ENCODE measurements at places on chromosomes 12 and 14.

DNA sequence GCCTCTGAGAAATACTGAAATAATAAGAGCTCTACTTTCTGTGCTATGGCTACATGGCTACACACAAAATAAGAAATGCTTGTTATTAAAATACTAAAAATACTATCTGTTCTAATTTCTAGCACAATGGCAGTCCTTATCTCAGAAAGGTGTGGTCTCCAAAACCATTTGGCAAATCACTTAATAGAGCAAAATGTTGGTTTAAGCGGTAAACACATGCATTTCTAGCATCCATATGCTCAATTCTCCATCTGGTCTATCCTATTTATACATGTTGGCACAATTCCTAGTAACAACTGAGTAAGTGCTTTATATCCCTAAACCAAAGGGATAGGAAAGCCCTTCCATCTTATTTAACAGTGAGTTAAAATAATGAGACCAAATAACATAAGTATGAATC, 107.0 kb downstream of the PAPLN start:
- no peak for DNase-seq

- DNase-seq = no peak
Observed at GRCh38 chr14:90560558-90560957, 163.7 kb downstream of the CALM1 start.

DNA sequence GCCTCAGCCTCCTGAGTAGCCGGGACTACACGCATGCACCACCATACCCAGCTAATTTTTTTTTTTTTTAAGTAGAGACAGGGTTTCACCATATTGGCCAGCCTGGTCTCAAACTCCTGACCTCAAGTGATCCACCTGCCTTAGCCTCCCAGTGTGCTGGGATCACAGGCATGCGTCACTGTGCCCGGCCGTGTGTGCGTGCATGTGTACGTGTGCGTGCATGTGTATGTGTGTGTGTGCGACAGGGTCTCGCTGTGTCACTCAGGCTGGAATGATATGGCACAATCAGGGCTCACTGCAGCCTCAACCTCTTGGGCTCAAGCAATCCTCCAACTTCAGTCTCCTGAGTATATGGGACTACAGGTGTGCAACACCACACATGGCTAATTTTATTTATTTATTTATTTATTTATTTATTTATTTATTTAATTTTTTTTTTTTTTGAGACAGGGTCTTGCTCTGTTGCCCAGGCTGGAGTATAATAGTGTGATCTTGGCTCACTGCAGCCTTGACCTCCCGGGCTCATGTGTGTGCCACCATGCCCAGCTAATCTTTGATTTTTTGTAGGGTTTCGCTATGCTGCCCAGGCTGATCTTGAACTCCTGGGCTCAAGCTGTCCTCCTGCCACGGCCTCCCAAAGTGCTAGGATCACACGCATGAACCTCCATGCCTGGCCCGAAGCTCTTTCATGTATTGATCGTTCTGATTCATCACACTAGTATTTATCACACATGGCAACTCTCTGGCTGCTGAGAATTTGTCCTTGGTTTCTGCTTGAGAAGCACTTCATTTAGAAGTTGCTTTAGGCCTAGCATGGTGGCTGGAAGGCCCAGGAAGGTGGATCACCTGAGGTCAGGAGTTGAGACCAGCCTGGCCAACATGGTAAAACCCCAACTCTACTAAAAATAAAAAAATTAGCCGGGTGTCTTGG, 35.9 kb upstream of the CLIP1 start:
- no peak for DNase-seq

DNA sequence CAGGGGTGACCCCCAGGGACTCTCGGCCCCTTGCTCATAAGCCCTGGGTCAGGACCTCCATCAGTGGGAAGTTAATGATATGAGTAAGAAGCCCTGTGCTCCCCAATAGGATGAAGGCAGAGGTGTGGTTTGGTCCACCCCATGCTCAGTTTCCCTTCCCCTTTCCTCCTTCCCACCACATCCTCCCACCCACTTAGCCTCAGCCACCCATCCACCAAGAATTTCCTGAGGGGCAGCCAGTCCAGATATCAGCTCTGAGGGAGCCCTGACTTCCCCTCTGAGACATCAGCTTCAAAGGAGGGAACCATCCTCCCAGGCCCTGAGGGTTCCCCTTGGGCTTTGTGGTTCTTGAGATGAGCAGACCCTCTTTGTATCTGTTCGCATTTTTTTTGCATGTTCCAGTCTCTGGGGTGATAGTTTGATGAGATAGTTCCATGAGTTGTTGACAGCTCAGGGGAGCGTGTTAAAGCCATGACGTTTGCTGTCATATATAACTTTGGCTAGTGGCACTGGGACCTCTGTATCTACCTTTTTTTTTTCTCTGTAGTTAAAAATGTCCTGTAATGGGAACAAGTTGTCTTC, 71.2 kb downstream of the LGMN start:
- DNase-seq = no peak
